ENCODE measurements at places on chromosomes 13 and 19.

- DNase-seq: no peak
Measured at GRCh38 chr13:66574606-66575005, 655.5 kb downstream of the PCDH9 start.

DNA sequence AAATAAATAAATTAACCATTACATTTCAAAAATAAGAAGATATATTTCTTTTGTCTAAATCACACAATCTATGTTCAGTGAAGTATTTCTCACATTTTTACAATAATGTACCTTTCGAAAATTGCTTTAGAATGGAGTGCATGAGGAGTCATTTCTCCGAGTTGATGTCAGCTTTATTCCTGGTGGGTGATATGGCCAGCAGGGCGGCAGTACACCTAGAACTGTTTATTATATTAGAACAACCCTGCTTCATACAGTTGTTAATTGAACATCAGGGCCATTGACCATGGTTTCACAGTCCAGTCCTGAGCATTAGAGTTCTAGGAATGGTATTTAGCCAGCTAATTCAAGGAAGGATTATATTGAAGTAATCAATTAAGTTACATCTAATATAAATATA is 696.3 kb upstream of the SLC10A2 start:
- DNase-seq: no peak

GRCh38 chr19:8305798-8306197 is 2.4 kb downstream of the CD320 start:
- no peak for DNase-seq

GRCh38 chr19:58563034-58563573 is 4.7 kb upstream of the UBE2M start:
- DNase-seq: no peak

DNA sequence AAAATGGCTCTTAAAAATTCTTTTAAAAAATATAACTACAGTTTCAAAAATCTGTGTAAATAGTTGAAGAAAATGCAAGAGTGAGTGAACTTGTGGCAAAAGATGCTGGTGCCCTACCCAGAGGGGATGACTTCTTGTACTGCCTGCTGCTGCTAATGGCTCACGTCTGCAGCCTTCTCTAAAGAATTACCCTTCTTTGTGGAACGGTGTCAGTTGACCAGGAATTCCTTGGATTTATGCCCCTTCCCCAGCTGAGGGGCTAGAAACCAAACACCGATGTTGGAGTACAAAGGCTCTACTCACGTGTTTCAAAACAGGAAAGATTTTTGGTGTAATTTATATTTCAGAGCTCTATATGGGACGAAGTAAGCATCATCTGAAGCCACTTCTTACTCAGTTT is 1582.8 kb downstream of the OLFM4 start:
- no peak for DNase-seq

GRCh38 chr19:42368765-42369164 is 21.3 kb downstream of the CNFN start:
- DNase-seq: no peak

GRCh38 chr19:15248106-15248505 is 15.9 kb upstream of the EPHX3 start:
- no peak for DNase-seq

DNA sequence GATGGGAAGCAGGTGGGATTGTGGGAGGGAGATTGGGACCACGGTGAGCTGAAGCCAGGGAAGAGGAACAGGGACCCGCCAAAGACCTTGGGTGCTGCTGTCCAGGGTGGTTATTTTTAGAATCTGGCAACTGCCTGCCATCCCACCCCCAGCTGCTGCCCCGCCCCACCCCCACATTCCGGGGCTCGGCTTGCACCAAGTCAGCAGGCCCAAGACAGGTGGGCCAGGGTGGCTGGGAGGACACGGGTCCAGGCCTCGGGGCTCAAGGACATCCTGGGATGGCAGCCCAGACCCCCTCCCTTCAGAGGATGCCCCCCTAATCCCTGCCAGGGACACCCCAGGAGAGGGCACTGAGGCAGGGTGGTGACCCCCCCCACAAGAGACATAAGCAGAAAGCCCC is 827 bp downstream of the CKM start:
- DNase-seq: no peak

DNA sequence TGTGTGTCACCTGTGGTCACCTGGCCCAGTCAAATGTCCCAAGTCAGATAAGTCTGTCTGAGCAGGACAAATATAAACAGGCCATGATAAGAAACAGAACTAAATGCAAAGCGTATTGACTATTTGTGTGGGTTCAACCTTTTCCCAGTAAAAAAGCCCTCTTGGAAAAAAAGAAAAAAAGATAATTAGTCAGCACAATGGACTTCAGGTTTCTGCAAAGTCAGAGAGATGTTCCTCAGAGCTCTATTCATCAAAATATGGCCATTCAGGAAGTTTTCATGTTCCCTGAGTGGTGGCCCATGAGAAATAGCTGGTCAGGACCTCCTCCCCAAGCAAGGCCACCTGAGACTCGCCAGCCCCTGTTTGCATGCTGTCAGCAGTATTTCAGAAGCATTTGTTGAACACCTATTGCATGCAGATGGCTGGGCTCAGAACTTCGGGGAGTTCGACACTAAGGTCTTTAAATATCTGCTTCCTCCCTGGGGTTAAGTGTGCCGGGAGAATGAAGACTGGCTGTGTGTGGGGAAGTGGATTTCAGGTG is 2.7 kb downstream of the FFAR3 start:
- DNase-seq: no peak

- DNase-seq: no peak
Measured at GRCh38 chr19:36747750-36748149, 24.9 kb downstream of the ZNF850 start.

GRCh38 chr19:44050740-44051649 is 841 bp upstream of the ZNF223 start:
- DNase-seq: no peak

GRCh38 chr13:44903574-44903985 is 85.7 kb downstream of the NUFIP1 start:
- no peak for DNase-seq

GRCh38 chr19:54523403-54523802 is 20.8 kb downstream of the LAIR2 start:
- peak; percentile 45 for DNase-seq

DNA sequence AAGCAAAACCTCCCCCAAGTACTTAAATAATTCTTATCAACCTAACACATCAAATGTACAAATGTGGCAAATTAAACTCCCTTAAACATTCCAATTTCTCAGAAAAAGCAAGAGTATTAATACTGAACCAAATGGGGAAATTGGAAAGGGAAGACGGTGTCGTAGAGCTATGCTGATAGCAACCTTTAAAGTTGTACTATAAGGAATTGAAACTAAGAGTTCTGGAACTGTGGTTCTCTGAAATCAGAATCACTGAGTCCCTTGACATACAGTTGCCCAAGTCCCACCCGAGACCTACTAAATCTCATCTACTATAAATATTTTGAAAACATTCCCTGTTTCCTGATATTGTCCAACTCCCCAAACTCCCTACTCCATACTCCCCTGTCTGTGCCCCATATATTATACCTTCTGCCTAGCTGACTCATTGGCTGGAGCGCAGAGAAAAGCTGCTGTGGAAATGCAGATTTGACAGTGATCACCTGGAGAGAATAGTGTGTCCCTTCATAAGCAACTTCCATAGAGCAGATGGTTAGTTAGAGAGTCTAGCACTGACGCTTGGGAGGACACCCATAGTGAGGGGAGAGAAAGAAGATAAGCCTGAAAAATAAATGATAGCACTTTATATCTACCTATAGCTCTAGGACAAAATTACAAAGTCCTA is 51.4 kb upstream of the ITM2B start:
- DNase-seq: no peak

- DNase-seq: no peak
Measured at GRCh38 chr13:25699056-25699455, 327.3 kb downstream of the ATP8A2 start.

DNA sequence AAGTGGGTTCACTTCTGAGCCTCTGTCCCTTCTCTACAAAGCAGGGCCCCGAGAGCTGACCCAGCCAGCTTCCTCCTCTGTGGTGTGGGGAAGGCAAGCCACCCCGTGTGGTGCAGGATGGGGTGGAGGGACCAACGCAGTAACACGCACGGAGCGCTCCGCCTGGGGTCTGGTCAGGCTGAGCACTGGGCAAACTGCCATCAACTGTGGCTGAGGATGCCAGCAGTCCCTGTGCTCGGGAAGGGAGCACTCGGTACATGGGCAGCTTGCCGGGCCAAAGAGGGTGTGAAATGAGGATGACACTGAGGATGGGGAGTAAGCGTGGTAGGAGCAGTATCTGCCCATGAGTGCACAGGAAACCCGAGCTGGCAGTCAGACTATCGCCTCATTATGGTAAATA is 7.6 kb upstream of the GMIP start:
- DNase-seq: no peak

GRCh38 chr13:110333837-110334236 is 26.8 kb downstream of the COL4A2 start:
- no peak for DNase-seq

DNA sequence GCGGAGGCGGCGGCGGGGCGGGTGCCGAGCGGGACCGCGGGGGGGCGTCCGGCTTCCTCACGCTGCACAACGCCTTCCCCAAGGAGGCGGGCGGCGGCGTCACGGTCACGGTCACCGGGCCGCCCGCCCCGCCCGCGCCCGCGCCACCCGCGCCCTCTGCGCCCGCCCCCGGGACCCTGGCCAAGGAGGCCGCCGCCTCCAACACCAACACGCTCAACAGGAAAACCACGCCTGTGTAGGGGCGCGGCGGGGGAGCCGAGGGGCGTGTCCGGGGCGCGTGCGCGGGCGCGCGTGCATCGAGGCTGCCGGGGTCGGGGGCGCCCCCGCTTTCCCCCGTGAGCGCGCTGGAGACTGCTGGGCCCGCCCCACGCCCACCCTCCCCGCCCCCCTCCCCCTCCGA is 8.8 kb upstream of the CACNG6 start:
- no peak for DNase-seq

GRCh38 chr13:74414458-74414857 is 280.3 kb upstream of the KLF12 start:
- no peak for DNase-seq

GRCh38 chr19:30374865-30375552 is 2.8 kb downstream of the ZNF536 start:
- DNase-seq: no peak

GRCh38 chr13:101292711-101293110 is 123.6 kb downstream of the NALCN start:
- DNase-seq: no peak

DNA sequence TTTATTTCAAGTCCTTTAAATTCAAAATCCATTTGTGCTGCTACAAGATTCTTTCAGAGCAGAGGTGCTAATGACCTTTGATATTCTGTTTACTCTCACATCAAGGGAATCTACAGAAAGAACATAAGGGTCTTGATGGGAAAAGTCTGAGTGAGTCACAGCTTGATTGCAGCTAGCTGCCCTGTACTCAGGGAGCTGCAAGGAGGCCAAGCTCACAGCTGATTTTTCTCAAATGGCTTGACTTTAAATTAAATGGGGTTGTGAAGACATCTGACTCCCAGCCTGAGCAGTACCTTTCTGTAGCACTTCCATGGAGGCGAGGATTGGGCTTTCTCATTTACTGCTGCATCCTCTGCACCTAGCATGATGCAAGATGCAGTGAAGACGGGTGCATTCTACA is 62.5 kb downstream of the RAP2A start:
- DNase-seq: no peak

DNA sequence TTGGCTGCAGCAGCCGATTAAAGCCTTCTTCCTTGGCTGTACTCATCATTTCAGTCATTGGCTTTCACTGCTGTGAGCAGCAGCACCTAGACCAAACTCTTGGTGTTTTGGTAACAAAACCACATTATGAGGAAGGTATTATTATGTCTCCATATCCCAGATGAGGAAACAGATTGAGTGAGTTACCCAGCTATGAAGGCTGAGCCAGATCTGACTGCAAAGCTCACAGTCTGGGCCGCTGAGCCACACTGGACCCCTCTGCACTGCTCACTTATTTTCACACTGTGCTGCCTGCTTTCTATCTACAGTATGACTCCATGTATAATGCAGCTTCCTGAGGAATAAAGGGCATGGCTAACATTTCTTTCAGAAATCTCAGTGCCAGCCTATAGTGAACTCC is 24.5 kb downstream of the CRYL1 start:
- no peak for DNase-seq

GRCh38 chr13:37069597-37070103 is 10.2 kb upstream of the SUPT20H start:
- no peak for DNase-seq

GRCh38 chr13:60584976-60585375 is 188.0 kb downstream of the TDRD3 start:
- DNase-seq: no peak

- peak; percentile 60 for DNase-seq
Measured at GRCh38 chr19:19366434-19367396, 38.8 kb upstream of the GATAD2A start.

- peak; percentile 83 for DNase-seq
Measured at GRCh38 chr19:34712395-34713261, 21.4 kb upstream of the ZNF181 start.

GRCh38 chr13:84279166-84279565 is 396.9 kb upstream of the SLITRK1 start:
- no peak for DNase-seq

DNA sequence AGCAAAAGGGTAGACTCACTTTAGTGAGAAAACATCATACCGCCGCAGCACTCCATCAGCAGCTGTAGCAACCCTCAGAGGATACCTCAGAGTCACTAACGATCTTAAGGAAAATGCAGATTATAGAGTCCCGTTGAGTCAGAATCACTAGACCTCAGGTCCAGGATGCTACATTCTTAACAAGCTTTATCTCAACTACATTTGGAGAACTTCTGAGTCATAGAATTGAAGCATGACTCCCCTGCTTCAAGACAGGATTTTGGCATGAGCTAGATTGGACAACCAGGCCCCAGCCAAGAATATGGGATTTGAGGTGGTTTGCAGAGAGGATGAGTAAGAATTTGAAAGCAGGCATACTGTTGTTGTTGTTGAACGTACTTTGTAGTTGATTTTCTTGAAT is 118.9 kb upstream of the UBL3 start:
- DNase-seq: no peak

- DNase-seq: peak; percentile 60
Measured at GRCh38 chr13:59677966-59678814, 485.5 kb downstream of the DIAPH3 start.

DNA sequence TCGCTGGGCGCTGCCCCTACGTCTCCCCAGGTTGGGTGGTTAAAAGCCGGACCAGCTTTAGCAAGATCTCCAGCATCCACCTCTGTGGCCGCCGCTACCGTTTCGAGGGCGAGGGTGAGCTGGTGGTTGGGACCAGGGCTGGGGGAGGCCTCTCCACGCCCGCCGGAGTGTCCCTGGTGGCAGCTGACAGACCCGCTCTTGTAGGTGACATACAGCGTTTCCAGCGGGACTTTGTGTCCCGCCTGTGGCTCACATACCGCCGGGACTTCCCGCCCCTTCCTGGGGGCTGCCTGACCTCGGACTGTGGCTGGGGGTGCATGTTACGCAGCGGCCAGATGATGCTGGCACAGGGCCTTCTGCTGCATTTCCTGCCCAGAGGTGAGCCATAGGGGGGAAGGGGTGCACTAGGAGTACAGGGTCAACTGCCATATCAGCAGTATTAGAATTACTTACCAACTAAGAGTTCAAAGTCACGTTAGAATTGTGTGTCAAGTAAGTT is 1.1 kb downstream of the ATG4D start:
- no peak for DNase-seq

GRCh38 chr13:64369121-64369520 is 2861.0 kb downstream of the PCDH9 start:
- DNase-seq: no peak

- no peak for DNase-seq
Measured at GRCh38 chr13:88005188-88005587, 334.0 kb downstream of the SLITRK5 start.

- no peak for DNase-seq
Measured at GRCh38 chr19:50939596-50939995, 13.2 kb downstream of the KLK5 start.

GRCh38 chr19:55386493-55386971 is 800 bp downstream of the RPL28 start:
- no peak for DNase-seq

All from COLO829 (cell line).